ENCODE measurements at places on chromosomes 6 and 20.

GRCh38 chr6:156260815-156261214 is 516.4 kb upstream of the ARID1B start:
- no peak for DNase-seq

GRCh38 chr6:150165020-150165702 is 22.3 kb downstream of the PPP1R14C start:
- DNase-seq = no peak

GRCh38 chr6:127389706-127390105 is 46.3 kb upstream of the ECHDC1 start:
- no peak for DNase-seq

DNA sequence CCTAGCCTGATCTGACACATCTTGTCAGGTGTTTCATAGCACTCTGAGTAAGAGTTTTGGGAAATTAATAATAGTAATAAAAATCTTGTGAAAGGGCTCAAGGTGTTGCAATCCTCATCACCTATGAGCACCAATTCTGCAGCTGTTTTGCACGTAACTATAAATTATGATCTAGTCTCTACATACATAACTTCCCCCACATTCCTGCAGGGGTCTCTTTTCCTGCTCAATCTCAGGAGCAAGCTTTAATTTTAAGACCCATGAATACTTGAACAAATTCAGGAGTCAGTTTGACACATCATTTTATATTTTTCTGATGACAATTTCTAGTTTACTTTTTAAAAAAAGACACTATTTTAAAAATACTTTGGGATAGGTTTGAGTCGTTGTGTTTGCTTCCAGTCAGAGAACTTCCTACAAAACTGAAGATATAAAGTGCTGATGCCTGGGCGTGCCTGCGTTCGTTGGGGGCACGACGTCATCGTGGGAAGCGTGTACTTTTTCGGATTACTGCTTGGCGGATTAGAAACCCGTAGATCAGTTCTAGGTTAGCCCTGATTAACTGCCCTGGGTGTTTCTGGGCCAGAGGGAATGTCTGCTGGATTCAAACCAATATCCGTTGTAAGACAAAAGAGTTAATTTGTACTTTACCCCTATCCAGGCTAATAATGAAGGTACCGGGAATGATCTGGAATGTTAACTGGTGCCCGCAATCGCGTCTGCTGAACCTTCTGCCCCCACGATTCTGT is 1.0 kb upstream of the E2F3 start:
- no peak for DNase-seq

DNA sequence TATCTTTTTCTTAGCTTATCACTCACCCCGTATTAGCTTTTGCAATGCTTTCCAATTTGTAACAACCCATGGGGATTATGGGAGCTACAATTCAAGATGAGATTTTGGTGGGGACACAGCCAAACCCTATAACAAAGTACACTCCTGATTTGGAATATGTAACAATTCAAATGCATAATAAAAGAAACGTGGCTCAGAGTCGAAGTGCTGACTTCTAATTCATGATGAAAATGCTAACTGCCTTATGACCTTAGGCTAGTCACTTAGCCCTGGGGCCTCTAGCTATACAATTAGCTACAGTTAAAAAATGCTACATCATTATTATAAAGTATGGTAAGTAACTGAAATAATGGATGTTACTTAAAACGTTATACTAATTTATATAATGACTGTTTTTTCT is 955.0 kb upstream of the FLRT3 start:
- DNase-seq = no peak

DNA sequence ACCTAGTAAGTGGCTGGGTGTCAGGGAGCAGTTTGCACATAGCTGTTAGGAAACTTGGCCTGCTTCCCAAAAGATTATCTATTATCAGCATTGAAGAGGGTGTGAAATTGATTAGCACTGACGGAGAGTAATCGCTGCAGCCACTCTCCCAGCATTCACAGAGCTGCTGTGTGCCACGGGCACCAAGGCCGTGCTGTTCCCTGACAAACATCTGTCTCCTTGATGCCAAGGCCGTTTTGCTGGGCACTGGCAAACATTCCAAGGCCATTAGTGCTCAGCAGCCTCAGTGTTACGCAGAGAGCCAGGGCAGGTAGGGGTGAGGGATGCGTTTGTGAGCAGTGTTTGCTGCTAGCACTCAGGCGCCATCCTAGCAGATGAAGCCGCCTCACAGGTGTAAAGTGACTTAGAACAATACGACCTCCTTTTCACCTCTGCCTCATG is 57.7 kb upstream of the VSTM2L start:
- DNase-seq = no peak

DNA sequence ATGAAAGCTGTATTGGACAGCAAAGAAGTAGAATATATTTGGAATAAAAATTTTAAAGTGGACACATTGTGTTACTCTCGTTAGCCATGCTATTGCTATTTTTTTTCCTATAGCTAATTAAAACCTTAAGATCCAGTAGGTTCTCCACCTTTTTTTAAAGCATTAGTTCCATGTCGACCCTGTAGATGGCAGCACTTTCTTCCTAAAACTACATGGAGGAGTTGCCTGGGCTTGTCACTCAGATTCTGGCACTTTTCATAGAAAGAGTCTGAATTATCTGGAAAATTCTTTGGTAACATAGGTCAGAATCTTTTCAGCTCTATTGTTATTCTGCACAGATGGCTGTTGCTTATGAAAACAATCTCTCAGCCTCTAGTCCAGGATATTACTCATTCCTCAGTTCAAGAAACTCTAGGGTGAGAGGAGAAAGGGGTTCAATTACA is 42.0 kb upstream of the ESR1 start:
- peak; percentile 61 for DNase-seq

- DNase-seq = no peak
Observed at GRCh38 chr6:87146363-87146762, 9.0 kb upstream of the ZNF292 start.

- no peak for DNase-seq
Observed at GRCh38 chr6:25010902-25011625, 75.3 kb upstream of the RIPOR2 start.

GRCh38 chr6:150514806-150515380 is 84.8 kb upstream of the PLEKHG1 start:
- DNase-seq = no peak

- DNase-seq = peak; percentile 66
Observed at GRCh38 chr6:16723826-16724225, 37.4 kb downstream of the ATXN1 start.

DNA sequence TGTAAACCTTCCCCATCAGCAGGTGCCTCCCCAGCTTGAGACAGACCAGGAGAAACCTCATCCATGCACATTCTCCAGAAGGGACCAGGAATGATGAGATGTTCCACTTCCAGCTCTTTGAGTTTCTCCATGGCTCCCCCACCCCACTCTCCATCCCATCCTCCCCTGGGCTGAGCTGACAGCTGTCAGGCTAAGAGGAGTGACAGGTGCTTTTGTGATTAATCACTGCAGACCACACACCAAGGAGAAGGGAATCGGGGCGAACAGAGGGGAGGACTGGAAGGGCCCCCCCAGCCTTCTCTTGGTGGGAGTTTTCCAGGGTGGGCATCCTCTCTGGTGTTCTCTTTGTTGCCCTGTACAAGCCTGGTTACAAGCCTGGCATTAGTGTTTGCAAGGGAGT is 56.1 kb upstream of the ZFAND3 start:
- no peak for DNase-seq

DNA sequence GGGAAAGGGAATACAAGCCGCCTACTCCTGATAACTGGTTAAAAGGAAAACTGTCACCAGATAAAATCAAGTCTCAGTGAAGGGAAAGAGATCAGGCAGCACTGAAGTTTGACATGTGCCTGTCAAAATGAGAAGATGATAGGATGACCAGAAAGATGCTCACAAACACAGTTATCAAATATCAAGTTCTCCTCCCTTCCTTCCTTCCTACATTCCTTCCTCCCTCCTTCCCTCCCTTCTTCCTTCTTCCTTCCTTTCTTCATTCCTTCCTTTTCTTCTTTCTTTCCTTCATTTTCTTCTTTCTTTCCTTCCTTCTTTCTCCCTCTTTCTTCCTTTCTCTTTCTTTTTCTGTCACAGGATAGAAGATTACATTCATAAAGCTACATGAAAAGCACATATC is 55.2 kb downstream of the MYB start:
- no peak for DNase-seq

- DNase-seq = no peak
Observed at GRCh38 chr6:162053084-162053483, 674.5 kb downstream of the PRKN start.

GRCh38 chr20:41304002-41304401 is 13.5 kb downstream of the ZHX3 start:
- DNase-seq = no peak

DNA sequence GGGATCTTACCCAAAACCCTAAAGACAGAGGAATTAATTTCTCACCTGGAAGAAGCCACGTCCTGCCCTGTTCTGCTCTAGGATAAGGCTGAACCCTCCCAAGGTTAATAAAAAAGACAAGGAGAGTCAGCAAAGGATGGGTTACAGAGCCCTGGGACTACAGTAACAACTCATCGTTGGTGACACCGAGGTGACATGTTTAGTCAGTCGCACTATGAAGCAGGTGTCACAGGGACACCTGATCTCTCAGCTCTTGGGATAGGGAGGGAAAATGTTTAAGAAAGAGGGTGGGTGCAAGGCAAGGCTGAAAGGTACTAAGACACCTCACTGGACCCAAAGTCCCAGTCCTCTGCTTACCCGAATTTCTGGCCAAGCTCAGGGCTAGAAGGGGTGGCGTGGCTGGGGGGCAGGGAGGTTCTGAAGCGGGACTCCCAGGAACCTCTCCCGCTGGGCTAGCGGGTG is 562 bp downstream of the MOCS1 start:
- no peak for DNase-seq

DNA sequence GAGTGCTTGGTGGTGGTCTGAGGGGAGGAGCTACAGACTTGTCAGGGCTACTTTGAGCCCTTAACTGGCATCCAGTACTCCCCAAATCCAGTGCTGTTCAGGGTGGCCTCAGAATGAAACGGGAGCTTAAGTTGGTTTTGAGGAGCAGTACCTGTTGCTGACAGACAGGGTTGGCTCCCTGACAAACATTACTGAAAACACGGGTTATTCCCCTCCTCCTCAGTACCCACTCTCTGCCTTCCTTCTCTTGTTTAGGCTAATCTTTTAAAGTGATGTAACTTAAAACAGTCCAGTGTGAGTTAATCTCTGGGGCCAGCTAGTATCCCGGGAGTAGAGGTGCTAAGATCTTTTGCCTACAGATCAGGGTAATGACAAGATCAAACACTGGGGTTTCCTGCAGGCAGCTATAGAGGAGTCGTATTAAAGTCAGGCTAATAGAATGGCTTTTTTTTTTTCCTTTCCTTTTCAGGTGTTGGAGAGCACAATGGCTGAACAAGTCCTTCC is 3.7 kb downstream of the TNFAIP3 start:
- no peak for DNase-seq

- no peak for DNase-seq
Observed at GRCh38 chr20:63705232-63706026, 2.3 kb downstream of the ARFRP1 start.

GRCh38 chr20:13870170-13870748 is 85.4 kb downstream of the NDUFAF5 start:
- no peak for DNase-seq

- no peak for DNase-seq
Observed at GRCh38 chr6:3458706-3459421, 2.0 kb upstream of the SLC22A23 start.

- peak; percentile 74 for DNase-seq
Observed at GRCh38 chr6:53302678-53303360, 45.9 kb downstream of the ELOVL5 start.

GRCh38 chr6:8005136-8005535 is 59.1 kb downstream of the BLOC1S5 start:
- DNase-seq = no peak

DNA sequence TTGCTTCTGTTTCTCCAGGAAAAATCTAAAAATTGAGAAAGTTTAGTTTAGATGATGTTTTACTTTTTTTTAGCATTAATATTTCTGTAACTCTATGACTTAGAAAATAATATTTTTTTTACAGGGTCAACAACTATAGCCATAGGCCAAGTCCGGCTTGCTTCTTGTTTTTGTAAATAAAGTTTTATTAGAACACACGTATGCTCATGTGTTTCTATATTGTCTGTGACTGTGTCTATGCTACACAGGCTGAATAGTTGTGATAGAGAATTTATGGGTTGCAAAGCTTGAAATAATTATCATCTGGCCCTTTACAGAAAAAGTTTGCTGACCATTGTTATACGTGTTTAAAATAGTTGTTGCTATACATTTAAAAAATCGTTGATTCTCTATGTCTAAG is 399.2 kb downstream of the EPM2A start:
- DNase-seq = no peak

DNA sequence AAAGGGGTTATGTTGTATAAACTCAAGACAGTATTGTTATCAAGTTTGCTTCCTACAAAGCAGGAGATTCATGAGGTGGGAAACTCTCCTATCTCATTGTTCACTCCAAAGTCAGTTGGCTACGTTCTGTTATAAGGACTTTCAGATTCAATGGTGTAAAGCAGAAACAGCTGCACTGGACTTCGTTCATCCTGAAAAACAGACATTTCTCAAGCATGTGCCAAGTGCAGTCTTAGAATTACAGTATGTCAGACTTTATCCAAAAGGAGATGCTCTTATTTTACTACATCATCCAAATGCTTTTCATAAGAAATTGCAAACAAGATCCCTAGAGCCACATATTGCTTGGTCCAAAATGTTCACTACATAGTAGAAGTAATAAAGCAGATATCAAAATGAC is 14.9 kb downstream of the COL21A1 start:
- DNase-seq = no peak

- DNase-seq = peak; percentile 45
Observed at GRCh38 chr20:3727401-3728021, 5.0 kb upstream of the HSPA12B start.

DNA sequence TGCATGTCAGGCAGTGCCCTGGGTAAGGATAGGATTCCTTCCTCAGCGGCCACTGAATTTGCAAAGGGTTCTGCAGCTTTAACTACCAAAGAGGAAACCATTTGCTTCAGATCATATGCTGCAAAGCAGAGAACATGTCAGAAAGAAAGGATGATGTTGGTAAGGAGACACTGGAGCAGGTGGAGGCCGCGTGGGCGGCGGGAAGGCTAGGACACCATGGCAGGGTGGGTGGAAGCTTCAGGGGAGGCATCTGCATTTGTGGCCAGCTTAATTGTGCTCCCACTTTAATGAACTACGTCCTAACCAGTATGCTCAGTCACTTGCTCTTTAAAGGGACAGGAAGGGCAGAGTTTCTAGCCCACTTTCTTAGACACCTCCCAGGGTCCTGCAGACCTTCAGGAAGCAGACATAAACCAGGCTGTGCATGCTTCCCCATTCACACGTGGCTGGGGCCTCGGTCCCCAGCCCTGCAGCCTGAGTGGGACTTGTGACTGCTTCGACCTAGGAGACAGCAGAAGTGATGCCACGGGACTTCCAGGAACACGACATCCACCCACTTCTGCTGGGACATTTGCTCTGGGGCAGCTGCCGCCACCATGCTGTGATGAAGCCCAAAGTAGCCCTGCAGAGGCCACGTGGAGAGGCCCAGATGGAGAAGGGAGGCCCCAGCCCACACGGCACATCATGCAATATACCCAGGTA is 76.1 kb downstream of the GINS1 start:
- no peak for DNase-seq

DNA sequence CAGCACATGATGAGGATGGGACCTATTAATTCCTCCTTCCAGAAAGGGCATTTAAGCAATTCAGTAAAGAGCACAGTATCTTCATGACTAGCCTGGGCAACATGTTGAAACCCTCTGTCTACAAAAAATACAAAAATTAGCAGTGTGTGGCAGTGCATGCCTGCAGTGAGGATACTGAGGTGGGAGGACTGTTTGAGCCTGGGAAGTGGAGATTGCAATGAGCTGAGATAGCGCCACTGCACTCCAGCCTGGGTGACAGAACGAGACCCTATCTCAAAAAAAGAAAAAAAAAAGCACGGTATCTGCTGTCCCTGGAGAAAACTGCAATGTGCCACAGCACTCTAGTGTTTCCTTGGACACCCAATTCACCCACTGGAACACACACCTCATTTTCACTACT is 18.4 kb downstream of the SAMD3 start:
- no peak for DNase-seq
